ENCODE measurements at places on chromosomes 16 and 17. TPM values are rescaled to one million over a fixed set of nuclear protein-coding genes. Genes with fewer than 3 reads are reported as not detected.

DNA sequence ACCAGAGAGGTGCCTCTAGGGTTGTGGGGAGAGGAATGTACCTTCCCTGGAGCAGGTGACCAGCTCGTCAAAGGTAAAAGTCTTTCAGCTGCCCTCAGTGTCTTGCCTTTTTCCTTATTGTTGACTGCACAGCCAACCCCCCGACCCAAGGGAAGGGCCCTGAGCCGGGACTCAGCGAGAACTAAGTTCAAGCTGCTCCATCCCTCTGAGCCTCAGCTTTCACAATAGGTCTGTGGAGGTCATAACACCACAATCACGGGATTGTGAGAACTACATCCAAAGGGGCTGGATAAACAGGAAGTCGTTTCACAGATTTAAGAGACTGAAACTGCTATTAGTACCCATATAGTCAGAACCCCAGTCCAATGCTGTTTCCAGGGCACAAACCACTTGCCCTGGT lies 2.6 kb upstream of the KRT36 start:
- DNase-seq = no peak

DNA sequence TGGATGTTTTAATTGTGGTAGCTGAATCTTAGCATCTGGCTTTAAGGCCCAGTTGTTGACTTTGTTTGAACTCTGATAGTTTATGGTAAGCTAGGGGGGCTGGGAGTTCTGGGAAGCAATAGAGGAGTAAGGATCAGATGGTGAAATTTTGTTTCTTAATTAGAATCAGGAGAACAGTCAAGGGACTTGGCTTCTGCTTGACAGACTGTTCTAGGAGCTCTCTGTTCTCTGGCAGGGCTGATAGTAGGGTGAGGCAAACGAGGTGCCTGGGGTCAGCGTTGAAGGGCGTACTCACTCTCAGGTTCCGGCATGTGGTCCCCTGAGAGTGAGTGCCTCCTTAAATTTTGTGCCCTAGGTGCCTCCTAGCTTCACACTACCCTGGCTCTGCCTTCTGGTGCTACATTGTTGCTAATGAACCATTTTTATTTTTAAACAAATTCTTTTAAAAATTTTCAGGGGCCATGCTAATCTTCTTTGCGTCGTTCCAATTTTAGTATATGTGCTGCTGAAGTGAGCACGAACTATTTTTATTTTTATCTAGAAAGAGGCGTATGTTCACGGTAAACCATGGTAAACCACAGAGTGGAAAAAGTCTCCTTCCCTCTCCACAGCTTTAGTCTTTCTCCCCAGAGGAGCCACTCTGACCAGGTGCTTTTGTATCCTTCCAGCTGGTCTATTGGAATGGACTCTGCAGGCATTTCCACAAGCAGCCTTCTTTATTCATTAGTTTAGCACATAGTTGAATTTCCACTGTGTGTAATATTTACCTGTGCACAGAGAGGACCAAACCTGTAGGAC lies 19.7 kb downstream of the SLC7A6 start:
- DNase-seq = no peak

DNA sequence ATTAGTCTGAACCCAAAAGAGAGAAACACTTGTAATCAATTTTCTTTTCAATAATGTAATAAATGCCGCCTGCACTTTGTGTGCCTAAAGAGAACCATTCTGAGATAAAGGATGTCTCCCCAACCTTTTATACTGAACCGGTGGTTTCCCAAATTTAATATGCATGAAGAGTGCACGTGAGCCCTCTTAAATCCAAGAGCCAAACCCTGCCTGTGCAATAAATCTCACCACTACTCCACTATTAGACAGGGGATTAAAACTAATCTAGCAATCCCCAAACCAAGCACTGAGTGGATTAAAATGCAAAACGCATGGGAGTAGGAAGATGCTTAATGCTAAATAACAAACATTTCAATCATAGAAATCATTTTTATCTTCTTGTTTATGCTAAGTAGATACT lies 351.0 kb upstream of the PSMD7 start:
- no peak for DNase-seq

ORC6 gene
- 11.9 TPM for total RNA-seq

- peak; percentile 16 for DNase-seq
Observed at GRCh38 chr16:51607201-51607651, 456.2 kb upstream of the SALL1 start.

- DNase-seq = peak; percentile 88
Observed at GRCh38 chr17:44556166-44556831, 985 bp upstream of the FZD2 start.

ASPHD1 gene
- 1.6 TPM for total RNA-seq

DNA sequence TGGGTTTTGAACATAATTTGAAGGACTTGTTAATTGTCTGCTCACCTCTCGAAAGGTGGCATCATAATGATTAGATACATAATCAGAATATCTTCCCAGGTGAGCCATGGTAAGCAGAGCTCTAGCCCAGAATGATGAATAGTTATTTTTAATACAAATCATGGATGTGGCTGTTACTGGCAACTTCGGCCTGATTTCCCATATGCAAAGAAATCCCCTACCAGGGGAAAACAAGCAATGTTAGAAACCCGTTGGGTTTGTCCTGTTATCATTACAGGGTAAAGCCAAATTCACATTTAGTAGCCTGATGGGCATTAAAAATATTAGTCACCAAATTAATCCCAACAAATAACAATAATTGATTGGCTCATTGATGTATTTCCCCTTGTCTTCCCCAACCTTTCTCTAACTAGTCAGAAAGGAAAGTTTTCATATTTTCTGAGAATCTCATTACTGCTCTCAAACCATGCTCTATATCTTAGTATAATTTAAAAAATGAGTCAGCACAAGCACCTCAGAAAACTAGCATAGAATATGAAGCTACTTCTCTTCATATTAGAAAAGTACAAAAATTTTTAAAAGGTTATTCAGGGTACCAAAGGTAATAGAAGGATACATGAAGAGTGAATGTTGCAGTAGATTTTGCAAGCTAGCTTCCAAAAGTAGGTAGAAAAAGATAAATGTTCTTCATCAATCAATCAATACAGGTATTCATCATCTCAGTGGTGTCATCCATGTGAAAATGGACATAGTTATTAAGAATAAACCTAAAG lies 5.0 kb downstream of the STAT5B start:
- no peak for DNase-seq

- no peak for DNase-seq
Observed at GRCh38 chr17:49337884-49338283, 24.2 kb downstream of the ZNF652 start.

CDRT4 gene
- not detected for total RNA-seq

PLEKHM1 gene
- 16.4 TPM for total RNA-seq

VAMP2 gene
- 17.1 TPM for total RNA-seq

CRYBA1 gene
- not detected for total RNA-seq

GRCh38 chr16:69396187-69397061 lies 10.6 kb upstream of the TERF2 start:
- peak; percentile 96 for DNase-seq
